Fibroblast of gingiva (primary cell): ENCODE measurements at places on chromosomes 4 and X.

- peak; percentile 64 for DNase-seq
Measured at GRCh38 chr4:157045507-157046127, 30.3 kb upstream of the GLRB start.

DNA sequence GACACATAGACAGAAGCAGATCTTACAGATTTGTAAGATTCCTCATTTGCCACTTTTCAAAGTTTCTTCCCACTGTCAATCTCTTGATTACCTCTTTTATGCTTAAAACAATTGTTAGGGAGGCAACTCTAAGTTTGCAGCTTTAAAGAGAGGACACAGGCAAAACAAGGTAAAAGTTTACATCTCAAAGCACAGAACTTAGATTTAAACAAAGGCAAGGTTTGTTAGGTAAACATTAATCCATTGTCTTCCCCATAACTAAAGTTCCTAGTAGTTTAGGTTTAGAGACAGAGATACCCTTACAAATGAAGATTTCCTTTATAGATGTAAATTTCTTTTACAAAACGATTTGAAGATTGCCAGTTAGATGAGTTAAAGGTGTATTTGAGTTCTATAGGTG lies 176.9 kb downstream of the AASDH start:
- no peak for DNase-seq

DNA sequence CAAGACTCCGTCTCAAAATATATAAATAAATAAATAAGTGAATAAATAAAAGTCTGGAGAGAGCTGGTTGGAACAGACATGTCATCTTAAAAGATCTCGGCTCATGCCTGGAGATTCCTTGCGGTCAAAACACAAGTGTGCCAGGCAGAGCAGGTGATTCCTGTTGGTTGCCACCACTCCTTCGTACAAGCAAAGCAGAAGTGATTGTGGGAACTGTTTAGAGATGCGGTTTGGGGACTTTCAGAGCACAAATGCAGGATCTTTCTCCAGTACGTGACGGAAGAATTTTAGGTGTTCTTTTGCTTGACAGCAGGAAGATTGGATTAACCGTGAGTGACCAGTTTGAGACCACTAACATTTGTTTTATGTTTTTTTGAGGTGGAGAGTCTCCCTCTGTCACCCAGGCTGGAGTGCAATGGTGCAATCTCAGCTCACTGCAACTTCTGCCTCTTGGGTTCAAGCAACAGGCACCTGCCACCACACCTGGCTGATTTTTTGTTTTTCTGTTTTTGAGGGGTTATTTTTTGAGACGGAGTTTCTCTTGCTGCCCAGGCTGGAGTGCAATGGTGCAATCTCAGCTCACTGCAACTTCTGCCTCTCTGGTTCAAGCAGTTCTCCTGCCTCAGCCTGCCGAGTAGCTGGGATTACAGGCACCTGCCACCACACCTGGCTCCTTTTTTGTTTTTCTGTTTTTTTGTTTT lies 2.8 kb upstream of the CRLF2 start:
- DNase-seq: no peak

- no peak for DNase-seq
Measured at GRCh38 chr4:82890528-82890900, 439 bp downstream of the SEC31A start.

DNA sequence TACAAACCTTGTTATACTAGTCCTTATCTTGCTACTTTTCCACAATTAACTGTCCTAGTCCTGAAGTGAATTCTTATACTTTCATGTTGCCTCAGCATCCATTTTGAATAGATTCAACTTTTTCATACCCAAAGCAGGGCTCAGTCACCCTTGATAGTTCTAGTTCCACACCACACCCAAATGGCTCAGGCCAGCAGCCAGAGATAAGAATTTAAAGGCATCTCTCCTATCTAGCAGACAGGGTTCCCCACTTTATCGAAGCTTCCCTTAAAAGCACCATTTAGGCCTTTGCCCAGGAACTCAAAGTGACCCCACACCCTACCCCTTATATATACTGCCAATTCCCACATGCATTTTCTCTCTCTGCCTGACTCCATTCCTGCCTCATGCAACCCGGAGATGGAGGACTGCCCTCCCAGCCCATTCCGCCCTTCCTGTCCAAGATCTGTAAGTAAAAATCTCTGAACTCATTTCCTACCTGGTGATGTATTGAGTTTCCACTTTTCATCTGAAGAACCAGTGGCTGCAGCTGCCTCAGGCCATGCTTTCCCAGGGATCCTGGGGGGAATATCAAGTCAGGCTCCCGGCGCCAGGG lies 63.7 kb upstream of the TXK start:
- no peak for DNase-seq

GRCh38 chr4:107098401-107098800 lies 62.3 kb upstream of the DKK2 start:
- DNase-seq: no peak

DNA sequence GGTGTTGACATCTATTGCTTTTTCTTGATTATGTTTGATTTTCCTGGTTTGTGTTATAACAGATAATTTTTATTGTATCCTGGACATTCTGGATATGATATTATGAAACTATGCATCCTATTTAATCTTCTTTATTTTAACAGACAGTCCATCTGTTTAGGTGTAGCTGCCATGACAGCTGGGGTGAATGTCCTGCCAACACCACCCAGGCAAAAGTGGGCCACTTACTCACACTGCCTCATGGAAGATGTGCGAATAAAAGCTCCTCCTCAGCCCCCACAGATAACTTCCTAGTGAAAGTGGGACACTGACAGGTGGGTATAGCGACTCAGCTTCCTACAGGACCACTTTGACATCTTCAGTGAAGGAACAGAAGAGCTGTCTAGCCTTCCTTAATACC lies 18.4 kb upstream of the CNKSR2 start:
- DNase-seq: no peak
